ENCODE measurements at places on chromosomes 4 and X.

- no peak for DNase-seq
Measured at GRCh38 chr4:48642421-48643374, 137.4 kb downstream of the FRYL start.

GRCh38 chr4:55018978-55019377 is 106.4 kb downstream of the KDR start:
- no peak for DNase-seq

DNA sequence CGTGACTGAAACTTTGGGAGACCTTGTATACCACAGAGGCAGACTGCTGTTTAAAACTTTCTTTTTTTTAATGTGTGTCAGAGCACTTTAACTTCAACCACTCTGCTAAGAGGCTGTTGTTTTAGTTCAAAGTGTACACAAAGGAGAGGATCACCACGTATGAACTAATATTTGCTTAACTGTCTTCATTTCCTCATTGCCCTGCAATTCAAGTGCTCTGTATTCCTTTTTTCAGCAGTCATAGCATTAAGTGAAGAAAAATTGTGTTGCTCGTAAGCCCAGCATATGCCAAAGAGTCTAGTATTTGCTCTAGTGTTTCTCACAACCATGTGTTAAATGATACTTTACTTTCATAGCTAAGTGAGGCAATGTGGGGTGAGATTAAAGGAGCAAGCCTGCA is 63.0 kb upstream of the HHIP start:
- no peak for DNase-seq

DNA sequence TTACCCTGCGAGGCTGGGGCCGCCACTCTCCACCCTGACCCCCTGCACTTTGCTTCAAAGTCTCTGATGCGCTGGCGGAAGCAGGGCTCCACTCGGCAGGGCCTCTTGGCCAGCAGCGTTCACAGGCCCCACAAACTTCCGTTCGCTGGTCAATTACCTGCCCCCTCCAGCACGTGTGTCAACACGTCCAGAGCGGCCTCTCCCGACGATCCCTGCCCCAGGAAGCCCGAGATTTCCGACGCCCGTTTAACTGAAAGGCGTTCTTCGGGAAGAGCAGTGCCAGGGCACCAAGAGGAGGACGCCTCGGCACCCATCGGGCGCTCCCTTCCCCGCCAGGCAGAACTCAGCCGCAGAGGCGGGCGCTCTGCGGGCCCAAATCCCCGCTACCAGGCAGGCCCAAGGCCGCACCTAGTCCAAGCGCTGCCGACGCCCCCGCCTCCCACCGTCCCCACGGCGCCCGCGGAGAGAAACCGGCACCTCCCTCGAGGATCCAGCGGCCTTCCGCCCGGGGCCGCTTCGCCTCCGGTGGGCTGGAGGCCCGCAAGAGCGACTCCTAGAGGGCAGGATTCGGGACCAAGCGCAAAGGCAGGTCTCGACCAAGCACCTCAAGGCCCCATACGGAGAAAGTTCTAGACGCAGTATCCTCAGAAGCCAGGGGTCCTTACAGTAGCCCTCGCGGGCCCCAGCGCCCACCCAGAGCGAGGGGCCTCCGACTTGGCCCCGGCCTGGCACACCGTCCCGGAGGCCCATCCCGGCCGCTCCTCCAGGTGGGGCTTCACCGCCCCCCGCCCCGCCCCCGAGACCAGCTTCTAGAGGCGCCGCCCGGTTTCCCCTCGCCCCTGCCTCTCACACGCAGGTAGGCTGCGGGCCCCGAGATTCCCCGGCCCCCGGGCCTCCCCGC is 586 bp downstream of the BCAP31 start:
- DNase-seq: no peak

DNA sequence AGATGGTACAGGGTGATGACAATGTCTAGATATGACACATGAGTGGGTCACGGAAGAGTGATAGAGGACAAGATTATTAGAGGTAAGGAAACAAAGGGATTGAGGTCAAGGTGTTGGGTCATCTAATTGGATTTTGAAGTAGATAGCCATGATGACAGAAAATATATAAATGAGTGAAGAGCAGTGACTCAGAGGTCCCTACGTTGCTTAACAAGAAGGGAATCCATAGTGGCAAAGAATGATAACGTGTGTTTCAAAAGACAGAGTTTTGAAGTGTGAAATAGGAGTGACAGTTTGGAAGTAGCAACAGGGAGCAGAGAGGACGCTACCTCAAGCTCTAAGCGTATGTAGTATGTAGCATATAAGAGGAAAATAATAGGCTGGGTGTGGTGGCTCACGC is 22.2 kb upstream of the CAMK2D start:
- no peak for DNase-seq

- no peak for DNase-seq
Measured at GRCh38 chrX:41666251-41666650, 22.5 kb upstream of the GPR34 start.

DNA sequence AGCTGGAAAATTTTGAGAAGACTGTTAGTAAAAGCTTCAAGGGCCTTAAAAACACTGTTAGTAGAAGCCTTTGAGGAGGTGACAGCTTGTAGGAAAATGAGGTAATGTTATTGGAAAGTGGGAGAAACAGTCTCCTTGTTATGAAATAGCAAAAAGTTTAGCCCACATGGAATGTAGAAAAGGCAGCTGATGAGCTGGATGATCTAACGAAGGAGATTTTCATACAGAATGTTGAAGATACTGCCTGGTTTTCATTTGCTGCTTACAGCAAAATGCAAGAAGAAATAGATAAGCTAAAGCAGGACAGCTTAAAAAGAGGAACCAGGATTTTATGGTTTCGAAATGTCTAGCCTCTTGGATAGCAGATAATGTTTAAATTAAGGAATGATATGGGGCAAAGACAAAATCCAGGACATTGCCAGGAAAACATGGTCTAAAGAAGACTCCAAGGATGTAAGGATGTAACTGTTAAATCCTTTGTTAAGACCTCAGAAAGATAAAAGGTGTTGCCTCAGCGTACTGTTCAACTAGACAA is 10.2 kb upstream of the STBD1 start:
- DNase-seq: no peak

GRCh38 chr4:99715286-99715685 is 57.7 kb upstream of the C4orf54 start:
- DNase-seq: no peak
